COLO829 (cell line): ENCODE measurements at places on chromosomes 2 and 18.

GRCh38 chr2:165766326-165766927, 27.6 kb downstream of the GALNT3 start:
- no peak for DNase-seq

DNA sequence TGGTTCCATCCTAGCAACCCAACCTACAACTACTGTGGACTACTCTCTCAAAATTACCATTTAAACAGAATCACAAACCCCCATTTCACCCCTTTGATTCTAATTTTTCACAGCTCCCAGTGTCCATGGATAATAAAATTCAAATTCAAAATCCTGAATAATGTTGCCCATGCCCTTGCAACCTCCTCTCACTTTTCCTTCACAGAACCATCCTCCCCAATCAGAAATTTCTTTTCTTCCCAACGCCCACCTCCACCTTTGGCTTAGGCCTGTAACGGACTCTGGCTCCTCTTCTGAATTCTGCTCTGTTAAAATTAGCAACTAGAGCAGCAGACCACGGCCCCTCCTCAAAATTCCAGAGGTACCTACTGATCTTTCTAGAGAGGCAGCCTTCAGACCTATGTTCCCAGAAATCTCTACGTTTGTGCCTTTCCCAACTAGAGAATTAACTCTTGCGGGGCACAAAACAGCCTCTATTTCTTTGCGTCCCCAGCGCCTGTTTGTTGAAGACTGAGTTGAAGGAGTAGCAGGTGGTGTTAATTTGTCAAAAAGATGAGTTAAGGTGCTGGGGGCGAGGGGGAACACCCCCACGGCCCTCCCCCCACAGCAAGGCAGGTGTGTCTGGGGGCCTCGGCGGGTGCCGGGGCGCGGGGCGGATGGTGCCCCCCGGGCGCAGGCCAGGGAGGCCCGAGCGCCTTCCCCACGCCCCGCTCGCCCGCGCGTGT, 428 bp upstream of the MAP3K20 start:
- no peak for DNase-seq

GRCh38 chr2:144374163-144374661, 145.7 kb downstream of the ZEB2 start:
- no peak for DNase-seq

DNA sequence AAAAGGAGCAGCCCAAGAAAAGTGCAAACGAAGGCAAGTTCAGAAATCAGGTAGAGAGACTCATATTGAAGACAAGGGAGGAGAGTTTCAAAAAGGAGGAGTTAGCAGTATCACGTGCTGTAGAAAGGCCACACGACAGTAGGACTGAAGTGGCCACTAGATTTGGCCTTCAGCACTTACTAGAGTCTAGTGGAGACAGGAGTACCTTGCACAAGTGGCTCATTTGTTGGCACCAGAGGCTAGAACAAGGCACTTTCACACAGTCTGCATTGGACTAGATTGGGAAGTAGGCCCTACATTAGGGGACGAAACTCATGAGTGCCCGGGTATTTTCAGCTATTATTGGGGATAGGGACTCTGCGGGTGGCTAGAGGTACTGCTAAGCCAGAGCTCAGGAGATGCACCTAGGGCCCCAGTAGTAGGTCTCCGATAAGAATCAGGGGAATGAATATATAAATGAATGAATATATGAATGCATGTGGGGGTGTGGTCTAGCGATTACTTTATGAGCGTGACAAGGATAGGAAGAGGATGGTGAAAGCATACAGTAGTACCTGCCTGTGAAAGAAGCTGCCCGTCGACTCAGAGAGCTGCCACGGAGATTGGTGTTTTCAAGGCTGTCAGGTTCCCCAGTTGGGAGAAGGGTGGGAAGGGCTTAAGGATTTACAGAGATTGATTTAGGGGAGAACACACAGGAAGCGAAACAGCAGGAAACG, 1.4 kb upstream of the NCOA1 start:
- DNase-seq = no peak

DNA sequence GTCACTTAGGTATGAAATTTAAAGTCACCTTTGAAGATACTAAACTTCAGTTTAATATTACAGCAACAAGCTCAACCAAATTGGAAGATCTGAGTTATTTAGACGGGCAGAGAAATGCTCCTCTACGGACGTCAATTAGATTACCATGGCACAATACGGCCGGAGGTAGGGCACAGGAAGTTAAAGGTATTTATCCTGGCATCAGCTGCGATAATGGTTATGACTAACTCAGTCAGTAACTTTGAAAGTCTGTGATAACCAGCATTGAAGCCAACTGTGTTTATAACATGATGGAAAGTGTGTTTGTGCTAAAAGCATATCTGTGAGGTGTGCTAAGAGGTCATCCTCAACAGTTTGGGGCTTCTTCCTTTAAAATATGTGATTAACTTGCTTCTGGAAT, 117.3 kb downstream of the WDSUB1 start:
- no peak for DNase-seq

DNA sequence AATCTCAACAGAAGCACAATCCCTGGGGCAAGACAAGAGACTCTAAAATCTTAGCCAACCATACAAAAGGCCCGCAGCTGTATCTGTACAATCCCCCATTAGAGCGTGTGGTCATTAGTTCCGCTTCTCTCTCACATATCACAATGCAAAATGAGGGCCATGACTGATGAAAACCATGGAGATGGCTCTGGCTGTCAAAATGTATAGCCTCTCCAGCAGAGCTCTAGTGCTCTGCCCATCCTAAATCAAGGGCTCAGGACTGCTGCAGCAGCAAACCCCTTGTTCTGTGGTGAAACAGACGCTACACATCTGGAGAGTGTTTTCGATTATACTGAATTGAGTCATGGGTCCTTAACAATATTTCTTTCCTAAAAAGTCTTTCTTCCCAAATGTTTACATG, 221.0 kb downstream of the PID1 start:
- no peak for DNase-seq

- DNase-seq = no peak
Measured at GRCh38 chr2:156947261-156947660, 310.2 kb upstream of the GALNT5 start.

DNA sequence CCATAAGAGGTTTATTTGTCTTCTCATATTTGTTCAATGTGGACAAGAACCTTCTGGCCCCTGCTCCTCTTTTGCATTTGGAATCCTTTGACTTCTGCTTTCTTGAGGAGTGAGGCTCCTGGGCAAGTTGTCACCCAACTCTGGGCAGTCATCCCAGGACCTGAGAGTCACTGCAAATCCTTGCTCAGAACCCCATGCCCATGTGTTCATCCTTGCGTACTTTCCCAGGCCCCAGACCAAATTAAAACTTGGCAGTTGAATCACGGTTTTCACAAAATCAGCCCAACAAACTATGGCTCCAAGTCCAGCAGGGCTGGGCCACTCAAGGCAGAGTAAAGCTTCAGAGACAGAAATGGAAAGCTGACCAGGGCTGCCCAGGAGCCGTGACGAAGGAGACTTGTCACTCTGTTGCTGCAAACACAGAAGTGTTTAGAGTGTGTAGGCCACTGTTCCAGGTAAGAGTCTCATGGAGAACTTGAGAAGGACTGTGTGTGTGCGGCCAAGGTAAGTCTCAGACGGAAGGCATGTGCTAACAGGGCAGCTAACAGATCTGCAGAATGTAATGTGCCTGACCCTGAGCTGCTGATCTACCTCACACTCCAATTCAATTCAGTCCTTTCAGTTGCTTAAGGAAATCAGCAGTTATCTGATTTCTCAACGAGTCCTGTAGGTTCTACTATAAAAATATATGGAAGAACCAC, 549.4 kb upstream of the HS6ST1 start:
- DNase-seq = no peak

GRCh38 chr2:164777847-164778461, 63.7 kb downstream of the COBLL1 start:
- no peak for DNase-seq

- DNase-seq = no peak
Measured at GRCh38 chr2:108565778-108566375, 31.6 kb downstream of the LIMS1 start.

- no peak for DNase-seq
Measured at GRCh38 chr2:183035298-183035953, 2.8 kb downstream of the NCKAP1 start.

- DNase-seq = no peak
Measured at GRCh38 chr2:65620524-65620923, 188.1 kb upstream of the SPRED2 start.

- DNase-seq = no peak
Measured at GRCh38 chr2:198890490-198890889, 567.2 kb downstream of the SATB2 start.

GRCh38 chr2:220961143-220961860, 610.8 kb downstream of the EPHA4 start:
- DNase-seq = no peak
